Progenitor cell of endocrine pancreas (in vitro differentiated cells): ENCODE measurements at places on chromosomes 7 and 10. TPM values are rescaled to one million over a fixed set of nuclear protein-coding genes. Genes with fewer than 3 reads are reported as not detected.
A peak's percentile ranks its signal among the peaks of the same experiment; 100 is the strongest.

Gene ZNRF2
- total RNA-seq, result 13.8 and 14.4 TPM in 2 replicates

Gene NODAL
- not detected in 2 replicates for total RNA-seq

GRCh38 chr10:66713387-66713786, 212.4 kb upstream of the LRRTM3 start:
- no peak for DNase-seq

Gene ABCA13
- 0.07 and 0.12 TPM in 2 replicates for total RNA-seq

DNA sequence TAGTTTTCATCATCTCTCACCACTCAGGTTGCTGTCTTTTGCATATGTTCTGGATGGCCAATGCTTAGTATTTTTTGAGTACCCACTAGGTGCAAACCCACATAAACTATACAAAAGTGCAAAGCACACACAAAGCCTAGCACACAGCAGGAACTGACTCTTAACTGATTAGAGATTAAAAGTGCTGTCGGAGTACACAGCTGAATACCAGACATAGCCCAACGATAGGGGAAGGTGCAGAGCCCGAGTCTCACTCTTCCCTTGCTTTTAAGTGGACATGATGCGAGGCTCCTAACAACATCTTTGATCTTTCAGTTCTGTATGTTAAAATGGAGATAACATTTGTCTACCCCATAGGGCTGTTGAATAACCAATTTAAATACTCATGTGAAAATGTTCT, 90.8 kb downstream of the DPY19L1 start:
- DNase-seq, result no peak

Gene STEAP1
- 5.1 and 5.8 TPM in 2 replicates for total RNA-seq

DNA sequence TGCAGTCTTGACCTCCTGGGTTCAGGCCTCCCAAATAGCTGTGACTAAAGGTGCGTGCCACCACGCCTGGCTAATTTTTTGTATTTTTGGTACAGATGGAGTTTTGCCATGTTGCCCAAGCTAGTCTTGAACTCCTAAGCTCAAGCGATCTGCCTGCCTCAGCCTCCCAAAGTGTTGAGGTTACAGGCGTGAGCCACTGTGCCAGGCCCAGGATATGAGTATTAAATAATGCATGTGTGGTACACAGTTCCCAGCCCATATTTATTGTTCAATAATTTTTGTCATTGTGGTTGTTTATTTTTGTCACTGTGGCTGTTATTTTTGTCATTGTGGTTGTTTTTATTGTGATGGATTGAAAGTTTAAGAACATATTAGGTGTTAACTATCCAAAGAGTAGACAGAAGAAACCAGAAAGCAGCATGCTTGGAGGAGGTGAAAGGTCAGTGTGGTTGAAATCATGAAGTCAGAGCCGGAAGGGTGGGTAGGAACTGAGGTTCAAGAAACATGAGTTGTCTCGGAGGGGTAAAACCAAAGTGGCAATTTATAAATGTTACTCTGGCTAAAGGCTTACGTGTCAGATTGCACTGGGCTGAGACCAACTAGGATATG, 45.0 kb downstream of the MRC1 start:
- no peak for DNase-seq

DNA sequence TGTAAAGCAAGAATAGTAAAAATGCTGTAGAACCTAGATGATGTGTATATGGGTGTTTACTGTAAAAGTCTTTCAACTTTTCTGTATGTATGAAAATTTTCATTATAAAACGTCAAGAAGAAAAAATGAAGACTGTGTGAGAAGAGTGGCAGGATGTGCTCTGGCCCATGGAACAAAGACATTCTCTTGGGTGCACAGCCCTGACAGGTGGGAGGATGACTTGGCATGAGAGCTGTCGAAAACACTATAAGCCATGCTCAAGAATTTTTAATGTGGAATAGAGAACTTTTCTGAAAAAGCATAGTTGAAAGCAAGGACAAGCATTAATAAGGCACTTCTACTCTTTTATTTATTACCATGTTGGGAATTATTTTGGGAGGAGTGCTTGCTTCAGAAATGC, 184.1 kb upstream of the PRR15 start:
- DNase-seq, result no peak

DNA sequence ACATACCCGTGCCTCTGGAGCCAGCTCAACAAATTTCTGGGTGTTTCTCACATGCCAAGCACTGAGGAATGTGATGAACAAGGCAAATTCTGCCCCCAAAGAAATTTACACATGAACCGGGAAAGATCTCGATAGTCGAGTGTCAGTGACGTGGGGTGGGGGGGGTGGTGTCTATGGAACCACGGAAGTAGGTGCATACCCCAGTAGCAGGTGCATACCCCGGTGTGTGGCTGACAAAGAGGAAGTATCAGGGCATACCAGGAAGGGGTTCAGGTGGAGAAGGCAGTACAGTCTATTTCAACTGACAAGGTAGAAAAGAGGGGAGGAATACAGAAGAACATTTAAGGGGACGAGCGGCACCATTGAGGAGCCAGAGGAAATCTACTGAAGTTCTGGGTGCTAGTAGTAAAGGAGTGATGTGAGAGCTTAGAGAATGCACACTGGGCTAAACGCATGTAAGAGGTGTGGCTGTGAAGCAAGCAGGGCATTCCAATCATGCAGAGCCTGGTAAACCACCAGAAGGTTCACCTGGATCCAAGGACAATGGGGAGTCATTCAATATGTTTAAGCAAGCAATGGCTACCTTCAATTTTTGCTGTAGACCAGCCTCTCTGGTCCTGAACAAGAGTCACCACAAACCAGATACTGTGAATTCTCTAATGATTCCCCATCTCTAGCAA, 6.2 kb downstream of the CCDC6 start:
- no peak for DNase-seq

DNA sequence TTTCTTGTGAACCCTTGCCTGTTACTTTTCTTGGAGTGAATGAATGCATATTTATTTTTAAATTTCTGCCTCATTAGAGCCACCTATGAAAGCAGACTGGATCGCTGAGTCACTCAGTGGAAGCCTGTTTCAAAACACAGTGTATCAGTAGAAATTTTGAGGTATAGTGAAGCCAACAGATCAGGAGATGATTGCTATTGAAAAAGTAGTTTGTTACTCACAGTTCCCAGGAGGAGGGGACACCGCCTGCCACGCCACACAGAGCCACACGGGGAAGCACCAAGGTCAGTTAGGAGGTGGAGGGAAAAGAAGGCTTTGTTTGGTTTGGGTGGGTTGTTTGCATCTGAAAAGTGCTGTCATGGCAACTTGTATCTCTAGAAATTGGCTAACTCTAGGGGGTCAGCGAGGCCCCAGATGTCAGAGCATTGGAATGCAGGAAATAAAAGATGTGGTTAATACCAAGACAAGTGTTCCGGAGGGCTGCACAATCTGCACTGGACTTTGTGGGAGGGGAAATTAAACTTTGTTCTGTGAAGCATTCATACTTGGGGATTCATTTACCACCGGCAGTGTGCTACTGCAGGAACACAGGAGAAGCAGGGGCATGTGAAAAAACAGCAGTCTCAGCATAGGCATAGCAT, 106.4 kb upstream of the SDK1 start:
- DNase-seq, result peak; percentile 37

DNA sequence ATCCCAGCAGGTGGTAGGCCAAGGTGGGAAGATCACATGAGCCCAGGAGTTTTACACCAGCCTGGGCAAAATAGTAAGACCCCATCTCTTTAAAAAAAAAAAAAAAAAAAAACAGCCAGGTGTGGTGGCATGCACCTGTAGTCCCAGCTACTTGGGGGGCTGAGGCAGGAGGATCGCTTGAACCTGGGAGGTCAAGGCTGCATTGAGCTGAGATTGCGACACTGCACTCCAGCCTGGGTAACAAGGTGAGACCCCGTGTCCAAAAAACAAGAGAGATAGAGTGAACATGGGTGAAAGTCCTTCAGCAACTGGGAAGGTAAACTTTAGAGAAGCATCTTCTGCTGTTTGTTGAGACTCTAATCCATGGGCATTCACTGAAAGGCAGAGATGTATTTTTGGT, 6.3 kb upstream of the LAMTOR4 start:
- no peak for DNase-seq

Gene NXPH1
- total RNA-seq, result not detected in 2 replicates

Gene SVOPL
- 1.4 TPM in 2 replicates for total RNA-seq

DNA sequence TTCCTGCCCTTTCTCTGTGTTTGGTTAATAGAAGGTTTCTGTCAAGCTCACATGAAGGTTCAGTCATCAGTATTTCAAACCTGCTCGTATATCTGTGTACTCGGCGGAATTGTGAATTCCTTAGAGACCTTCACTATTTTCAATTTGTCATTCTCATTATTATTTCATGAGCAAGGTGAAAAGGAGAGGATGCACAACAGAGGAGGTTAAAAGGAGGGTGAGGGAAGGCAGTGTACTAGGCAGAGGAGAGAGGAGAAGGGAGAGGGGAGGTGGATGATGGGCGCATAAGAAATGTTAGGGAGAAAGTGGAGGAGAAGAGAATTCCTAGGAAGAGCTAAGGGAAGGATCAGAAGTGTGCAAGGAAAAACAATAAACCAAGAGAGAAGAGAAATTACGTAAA, 185.0 kb upstream of the COBL start:
- no peak for DNase-seq

DNA sequence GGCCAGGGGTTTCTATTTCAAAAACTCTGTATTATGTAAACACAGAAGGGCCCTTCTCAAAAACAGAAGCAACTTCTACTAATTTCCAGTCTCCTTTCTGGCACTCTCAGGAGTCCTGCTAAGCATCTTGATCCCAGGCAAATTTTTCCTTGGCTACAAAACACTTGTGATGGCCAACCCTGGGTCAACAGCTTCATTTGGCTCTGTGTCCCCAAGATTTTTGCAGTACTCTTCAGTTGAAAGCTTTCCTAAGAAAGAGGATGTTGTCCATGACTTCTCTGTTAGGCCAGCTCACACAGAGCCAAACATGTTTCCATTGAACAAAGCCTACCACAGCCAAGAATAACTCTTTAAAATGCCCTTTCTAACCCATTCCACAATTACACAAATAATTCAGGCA, 99.0 kb upstream of the EGR2 start:
- DNase-seq, result no peak
